ENCODE measurements at places on chromosomes 5 and 9.
A peak's percentile ranks its signal among the peaks of the same experiment; 100 is the strongest.

GRCh38 chr9:126424511-126424910, 97.9 kb downstream of the MVB12B start:
- DNase-seq = no peak

DNA sequence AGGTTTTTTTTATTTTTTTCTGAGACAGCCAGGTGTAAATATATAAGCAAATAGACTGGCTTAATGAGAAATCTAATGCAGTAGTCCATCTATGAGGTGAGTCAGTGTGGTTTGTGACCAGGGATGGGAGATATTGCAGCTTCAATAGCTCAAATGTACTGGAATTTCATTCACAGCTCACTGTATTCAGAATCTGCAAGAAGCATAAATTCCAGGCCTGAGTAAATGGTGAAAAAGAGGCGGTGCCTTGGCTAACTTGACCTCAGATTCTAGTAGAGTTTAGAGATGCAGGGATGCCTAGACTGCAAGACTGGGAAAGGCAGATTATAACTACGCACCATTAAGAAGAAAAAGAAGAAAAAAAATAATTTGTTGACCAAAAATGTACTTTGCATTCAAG, 151.9 kb upstream of the SMC2 start:
- DNase-seq = no peak

- DNase-seq = no peak
Measured at GRCh38 chr9:135186248-135187164, 99.0 kb downstream of the OLFM1 start.

DNA sequence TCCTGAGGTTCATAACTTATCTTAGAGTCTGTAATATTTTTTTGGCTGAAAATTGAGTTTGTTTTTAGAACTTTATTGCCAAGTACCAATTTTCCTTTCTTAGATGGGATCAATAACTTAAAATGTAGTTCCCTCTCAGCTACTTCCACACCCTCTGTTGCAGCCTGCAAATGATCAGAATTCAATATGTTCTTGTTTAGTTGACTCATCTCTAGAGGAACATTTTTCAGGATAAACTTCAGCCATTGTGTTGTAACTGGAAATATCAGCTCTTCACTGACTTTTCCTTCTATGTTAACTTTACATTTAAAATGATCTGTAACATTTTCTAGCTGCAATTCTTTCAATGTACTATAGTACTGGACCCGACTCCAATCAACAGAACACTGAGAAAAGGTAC, 115.7 kb downstream of the ESM1 start:
- no peak for DNase-seq

- DNase-seq = no peak
Measured at GRCh38 chr9:135588371-135588770, 26.8 kb downstream of the PAEP start.

- no peak for DNase-seq
Measured at GRCh38 chr5:3197304-3198073, 398.1 kb upstream of the IRX1 start.

GRCh38 chr5:118578093-118578492, 410.3 kb downstream of the DTWD2 start:
- no peak for DNase-seq

DNA sequence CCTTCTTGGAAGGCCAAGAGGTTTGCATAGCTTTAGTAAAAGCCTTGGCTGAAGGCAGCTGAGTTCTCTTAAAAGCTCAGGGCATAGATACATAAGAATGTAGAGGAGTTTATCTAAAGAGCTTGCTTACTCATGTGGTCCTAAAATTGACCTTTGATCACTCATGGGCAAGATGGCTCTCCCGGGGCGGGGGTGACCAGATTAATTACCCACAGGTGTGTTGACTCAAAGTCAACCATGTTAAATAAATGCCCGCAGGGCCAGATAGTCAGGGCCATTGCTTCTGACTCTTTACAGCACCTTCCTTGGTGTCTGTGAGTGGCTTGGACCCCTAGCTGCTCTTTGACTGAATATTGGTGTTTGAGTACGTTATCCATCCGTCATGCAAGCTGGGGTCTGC, 33.1 kb upstream of the GHR start:
- no peak for DNase-seq

- no peak for DNase-seq
Measured at GRCh38 chr5:98510143-98510985, 263.1 kb upstream of the RGMB start.

GRCh38 chr5:72505539-72506157, 1.6 kb downstream of the ZNF366 start:
- DNase-seq = no peak

DNA sequence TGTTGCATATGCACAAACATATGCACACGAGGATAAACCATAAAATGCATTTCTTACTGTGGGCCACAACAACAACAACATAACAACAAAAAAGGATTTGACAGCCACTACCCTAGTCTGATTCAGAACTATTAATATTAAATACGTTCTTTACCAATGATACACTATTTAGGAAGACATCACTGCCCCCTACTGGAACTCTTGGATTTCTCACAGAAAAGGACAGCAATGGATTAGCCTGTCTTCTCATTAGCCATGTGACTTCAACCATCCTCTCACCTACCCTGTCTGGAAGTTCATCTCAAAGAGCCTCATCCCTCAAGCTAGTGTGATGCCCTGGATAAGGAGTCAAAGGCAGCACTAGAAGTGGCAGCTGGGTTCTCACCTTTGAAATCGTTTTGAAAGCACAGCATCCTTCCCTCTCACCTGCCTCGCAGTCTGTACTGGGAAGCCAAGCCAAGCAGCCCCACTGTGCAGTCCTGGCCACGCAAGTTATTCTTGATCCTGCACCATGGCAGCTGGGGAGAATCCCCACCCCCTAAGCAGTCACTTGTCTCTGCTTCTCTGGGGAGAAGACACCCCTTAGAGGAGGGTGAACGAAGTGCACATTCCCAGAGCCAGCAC, 64.6 kb downstream of the SH3TC2 start:
- peak; percentile 57 for DNase-seq

DNA sequence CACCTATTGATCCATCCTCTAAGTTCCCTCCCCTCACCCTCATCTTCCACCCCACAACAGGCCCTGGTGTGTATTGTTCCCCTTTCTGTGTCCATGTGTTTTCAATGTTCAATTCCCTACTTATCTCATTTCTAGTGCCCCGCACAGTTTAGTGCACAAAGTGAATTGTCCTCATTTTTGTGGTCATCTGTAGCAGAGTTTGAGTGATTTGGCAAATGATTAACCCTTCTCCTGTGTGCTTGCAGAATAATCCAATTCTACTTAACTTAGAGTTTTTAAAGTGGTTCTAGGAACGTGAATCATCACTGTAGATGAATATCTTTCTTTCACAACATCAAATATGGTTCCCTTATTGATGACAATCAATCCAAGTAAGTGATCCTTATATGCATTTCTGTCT, 6.3 kb upstream of the HAPLN1 start:
- no peak for DNase-seq

DNA sequence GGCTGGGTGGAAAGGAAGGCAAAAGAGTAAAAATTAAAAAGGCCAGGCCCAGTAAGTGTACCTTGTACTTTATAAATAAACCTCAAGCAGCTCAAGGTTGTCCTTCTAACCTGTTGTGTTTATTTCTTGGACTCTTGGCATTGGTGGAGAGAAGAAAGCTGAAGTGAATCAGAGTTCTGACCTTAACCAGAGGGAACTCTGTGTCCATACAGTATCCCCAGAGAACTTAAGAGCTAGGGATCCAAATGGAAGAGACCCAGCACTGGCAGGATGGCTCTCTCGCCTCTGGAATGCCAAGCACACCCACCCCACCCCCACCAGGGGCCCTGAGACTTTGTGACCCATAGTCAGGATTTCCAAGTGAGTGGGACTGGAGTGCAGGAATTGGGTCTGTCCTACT, 14.2 kb downstream of the NUDT2 start:
- DNase-seq = no peak

DNA sequence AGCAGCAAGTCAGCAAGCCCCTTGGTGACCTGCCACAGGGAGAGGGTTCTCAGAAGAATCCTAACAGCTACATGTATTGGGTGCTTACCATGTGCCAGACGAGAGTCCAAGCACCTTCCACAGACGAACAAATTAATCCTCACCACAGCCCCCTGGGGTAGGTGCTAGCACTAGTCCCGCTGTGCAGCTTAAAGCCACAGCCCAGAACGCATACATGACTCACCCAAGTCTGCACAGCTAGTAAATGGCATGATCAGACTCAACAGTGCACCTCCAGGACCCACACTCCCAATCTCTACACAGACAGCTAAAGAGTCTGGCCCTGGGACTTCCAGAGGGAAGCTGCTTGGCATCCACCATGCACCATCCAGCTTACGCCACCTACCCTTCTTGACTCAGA, 111.5 kb downstream of the PAX5 start:
- peak; percentile 21 for DNase-seq

DNA sequence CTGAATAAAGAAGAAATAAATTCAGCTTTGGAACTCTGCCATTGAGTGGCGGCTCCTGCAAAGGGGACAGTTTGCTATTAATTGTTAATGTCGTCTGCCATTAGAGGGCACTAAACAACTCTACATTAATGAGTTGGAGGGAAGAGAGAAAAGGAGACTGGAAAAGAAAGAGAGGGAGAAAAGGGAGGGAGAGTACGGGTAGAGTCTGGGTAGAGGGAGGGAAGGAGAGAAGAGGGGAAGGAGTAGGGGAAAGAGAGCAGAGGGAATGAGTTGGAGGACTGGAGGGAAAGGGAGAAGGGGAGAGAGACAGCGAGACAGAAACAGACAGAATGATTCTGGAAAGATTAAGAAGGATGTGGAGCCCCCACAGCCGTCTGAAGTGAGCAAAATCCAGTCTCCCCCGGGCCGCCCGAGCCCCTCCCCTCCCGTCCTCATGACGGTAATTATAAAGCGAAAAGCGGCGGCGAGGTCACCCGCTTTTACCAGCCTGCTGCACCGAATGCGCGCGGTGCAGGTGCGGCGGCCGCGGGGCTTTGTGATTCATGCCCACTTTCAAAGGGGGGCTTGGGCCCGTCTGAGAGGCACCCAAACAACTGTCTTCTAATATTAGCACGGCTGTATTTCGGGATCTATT, 1.9 kb upstream of the FST start:
- DNase-seq = peak; percentile 36

- DNase-seq = peak; percentile 86
Measured at GRCh38 chr9:136403538-136403914, 3.6 kb upstream of the SNAPC4 start.

GRCh38 chr5:76383126-76383832, 19.8 kb upstream of the IQGAP2 start:
- DNase-seq = no peak

DNA sequence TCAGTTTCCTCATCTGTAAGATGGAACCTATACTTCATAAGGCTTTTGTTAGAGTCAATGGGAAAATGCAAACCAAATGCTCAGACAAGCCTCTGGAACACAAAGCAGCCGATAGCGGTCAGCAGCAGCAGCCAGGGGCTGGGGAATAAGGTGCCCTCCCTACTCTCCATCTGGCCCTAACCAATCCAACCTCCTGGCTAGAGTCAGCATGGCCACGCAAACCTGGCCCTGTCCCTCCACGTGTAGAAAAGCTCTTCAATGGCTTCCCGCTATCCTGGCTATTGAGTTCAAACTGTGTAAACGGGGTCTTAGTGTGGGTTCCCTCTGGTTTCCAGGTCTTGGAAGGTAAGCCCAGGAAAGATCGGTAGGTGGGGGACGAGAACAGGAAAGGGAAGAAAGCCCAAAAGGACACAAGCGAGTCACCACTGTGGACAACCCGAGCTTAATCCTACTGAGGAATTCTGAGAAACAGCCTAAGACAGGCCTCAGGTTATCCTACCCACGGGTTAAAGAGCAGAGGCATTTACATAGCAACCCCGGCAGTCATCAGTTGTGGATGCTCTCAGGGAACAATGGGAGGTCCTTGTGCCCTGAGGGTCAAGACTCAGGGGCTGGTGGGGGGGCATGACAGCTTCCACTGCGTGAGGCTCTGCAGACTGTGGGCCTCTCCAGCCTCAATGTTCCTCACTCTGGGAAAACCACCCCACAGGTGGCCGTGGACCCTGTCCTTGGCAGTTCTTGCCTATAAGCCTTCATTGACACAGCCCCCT, 30.9 kb downstream of the FABP6 start:
- DNase-seq = no peak

DNA sequence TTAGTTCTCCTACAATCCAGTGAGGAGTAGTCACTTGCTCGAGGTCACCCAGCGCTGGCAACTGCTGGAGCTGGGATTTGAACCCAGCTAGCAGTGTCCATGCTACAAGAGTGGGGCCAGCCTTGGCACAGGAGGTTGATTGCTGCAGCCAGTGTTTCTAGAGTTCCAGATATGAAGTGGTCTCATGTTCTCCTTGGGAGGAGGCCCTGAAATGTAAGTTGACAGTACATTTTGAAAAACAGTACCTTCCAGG, 802 bp downstream of the CCDC107 start:
- DNase-seq = peak; percentile 36

GRCh38 chr5:157327771-157328170, 61.8 kb downstream of the CYFIP2 start:
- no peak for DNase-seq

- DNase-seq = no peak
Measured at GRCh38 chr5:147369742-147370374, 135.0 kb downstream of the STK32A start.

DNA sequence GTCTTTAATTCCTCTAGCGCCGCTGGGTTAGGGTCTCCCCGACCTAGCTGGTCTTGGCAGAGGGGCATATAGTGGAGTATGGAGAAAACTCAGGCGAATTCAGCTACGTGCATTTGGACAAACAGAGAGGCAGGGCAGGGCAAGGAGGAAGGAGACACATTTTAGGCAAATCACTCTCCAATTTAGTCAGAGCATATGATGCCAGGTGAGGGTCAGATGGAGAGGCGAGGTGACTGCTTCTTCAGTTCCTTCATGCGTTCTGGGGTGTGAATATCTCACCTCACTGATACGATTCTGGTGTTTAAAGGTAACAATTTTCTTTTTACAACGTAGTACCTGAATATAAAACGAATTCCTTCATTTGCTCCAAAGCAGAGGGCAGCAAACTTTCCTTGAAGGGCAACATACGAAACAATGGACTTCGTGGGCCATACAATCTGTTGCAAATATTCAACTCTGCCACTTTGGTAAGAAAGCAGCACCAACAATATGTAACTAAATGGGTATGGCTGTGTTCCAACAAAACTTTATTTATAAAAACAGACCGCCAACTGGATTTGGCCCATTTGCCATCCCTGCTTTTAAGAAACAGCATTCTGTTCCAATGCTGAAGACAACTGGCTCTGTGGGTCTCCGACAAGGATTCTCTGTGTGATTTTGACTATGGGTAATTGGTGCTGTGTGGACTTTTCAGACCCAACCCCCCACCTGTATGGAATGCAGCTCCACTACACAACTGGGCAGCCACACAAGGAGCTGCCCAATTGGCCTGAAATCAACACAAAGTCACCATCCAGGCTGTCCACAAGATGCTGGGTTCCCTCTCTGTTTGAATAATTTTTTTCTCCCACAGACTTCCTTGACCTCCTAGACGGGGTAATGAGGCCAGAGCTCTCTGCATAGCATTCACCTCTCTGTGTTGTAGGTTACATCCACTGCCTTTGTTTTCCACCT, 53.8 kb downstream of the RAPGEF1 start:
- no peak for DNase-seq

GRCh38 chr9:136720898-136721338, 8.5 kb downstream of the DIPK1B start:
- DNase-seq = no peak

Measured in activated CD4-positive, alpha-beta T cell treated with anti-CD3 and anti-CD28 coated beads, Interleukin-2, amount 50 U/mL, for 16 hours (primary cell).